ENCODE measurements at places on chromosomes 16 and 17. TPM values are rescaled to one million over a fixed set of nuclear protein-coding genes. Genes with fewer than 3 reads are reported as not detected.

The LPO gene
- polyA plus RNA-seq = 0.04 TPM

The RFWD3 gene
- polyA plus RNA-seq = 29.0 TPM

DNA sequence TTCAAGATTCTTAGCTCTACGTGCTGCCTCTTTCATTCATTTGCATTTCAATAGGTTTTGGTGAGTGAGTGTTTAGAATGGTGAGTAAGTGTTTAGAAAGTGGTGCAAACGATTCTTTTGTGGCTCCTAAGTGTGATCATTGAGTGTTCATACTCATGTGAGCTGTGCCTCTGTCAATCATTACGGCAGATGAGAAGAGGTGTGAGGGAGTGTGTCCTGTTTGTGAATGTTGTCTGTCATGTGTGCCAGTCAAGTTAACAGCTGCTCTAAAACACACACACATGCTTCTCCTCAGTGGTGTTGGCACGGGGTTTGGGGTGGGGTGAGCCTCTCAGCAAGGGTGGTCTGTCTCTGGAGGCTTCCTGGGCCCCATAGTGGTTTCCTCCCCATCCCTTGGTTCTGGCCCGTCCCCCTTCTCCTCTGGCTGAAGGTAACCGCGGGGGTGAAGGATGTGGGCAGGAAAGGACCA lies 11.4 kb downstream of the MYL4 start:
- DNase-seq = no peak

DNA sequence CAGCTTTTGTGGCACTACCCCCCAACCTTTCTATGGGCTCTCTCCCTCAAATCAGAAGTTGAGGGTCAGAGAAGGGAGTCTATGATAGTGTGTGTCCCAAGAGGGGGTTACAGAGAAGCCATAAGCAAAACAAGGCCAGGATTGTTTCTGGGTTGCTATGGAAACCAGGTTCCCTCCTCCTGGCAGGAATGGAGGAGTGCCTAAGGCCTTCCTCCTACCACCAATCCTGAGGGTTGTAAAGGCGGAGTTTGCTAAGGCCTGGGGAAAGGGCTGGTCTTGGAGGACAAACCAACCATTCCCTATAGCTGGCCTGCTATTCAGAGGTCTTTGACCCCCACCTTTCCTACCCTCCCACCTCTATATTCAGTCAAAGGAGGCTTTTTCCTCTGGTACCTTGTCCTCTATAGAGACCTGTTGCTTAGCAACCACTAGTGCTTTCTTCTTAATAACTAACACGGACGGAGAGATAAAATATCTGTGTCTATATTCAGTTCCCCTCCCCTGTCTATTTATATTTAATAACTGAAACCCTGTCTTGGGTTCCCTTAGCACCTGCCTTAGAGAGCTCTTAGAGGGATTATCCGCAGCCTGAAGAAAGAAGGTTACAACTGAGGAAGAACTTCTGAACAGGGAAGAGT lies 43.4 kb downstream of the NEUROD2 start:
- DNase-seq = peak; percentile 37

GRCh38 chr16:57262841-57263540 lies 17.9 kb downstream of the ARL2BP start:
- no peak for DNase-seq

The TBC1D28 gene
- not detected for polyA plus RNA-seq

The SLC35G6 gene
- 0.67 TPM for polyA plus RNA-seq
